ENCODE measurements at places on chromosomes 1 and 21.

DNA sequence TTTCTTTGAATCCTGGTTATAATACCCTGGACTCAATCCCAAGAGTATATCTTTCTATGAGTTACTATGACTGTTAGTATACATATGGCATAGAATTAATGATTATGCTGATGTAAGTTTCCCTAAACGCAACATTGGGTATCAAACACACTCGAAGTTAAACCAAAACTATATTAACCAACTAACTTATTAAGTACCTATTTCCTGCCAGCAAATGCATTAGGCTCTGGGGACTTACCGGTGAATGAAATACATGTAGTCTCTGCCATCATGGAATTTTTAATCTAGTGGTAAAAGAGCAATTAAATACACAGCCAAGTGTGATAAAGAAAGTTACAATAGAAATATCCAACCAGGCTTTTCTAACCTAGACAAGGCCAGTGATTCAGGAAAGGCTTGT lies 193.6 kb upstream of the ADGRL2 start:
- DNase-seq: no peak

DNA sequence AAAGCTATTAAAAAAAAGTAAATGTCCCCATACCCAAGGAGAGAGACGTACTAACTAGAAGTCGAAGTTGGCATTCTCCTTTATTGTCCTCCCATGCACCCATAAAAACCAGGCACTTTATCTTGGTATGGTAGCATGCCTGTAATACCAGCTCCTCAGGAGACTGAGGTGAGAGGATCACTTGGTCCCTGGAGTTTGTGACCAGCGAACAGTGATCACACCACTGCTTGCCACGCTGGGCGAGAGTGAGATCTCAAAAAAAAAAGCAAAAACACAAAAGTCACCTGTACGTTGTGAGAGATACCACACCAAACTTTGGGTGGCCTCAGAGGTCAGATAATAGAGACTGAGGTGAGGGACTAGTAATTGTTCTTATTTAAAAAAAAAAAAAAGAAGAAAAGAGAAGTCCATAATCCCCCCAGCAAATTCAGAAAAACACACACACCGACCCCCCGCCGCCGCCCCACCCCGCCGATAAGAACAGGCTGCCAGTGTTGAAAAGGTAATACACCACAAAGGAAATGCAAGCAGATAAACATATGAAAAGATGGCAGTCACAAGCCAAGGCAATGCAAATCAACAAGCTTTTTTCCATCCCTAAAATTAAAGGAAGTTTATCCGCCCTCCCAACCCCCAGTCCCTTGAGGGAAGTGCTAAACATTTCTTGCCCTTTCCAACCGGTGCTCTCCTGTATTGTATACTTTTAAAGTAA lies 3.6 kb downstream of the L1TD1 start:
- no peak for DNase-seq

GRCh38 chr1:67465375-67465774 lies 35.2 kb upstream of the SERBP1 start:
- DNase-seq: no peak

GRCh38 chr1:232613752-232614381 lies 16.1 kb downstream of the SIPA1L2 start:
- DNase-seq: no peak

DNA sequence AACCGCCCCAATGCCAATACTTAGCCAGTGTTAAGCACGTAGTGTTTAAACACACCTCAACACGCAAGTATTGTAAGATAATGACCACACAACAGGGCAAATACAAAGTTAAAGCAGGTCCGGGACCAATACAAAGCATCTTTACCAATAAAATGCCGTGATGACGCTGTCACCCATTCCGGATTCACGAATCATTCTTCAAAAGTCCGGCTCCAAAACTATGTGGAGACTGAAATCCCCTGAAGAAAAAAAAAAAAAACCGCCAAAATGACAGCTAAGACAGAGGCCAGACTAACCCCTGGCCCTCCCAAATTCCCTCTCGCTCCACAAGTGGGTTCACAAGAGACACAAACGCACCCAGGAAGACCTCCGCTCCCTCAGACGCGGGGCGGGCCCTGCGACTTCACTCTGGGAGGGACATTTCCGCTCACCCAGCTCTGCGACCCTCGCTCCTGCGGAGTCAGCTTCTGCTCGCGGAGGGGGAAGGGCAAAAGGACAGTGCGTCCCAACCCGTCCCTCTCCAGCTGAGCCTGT lies 625 bp upstream of the DARS2 start:
- DNase-seq: no peak

DNA sequence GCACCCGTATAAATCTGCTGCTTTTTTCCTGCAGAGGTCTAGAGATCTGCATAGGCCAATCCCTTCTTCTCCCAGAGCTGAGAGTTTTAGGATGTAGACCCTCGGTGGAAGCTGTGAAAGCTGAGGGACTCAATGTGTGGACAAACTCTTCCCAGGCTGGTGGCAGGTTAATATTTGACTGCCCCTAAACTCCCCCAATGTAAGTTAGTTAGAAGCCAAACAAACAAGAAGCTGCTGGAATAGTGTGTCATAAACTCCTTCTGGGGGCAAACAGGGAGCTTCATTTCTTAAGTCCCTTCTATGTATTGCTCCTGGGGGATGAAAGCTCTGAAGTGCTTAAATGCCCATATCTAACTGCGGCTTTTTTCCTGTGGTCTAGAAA lies 72.3 kb downstream of the SCMH1 start:
- no peak for DNase-seq

DNA sequence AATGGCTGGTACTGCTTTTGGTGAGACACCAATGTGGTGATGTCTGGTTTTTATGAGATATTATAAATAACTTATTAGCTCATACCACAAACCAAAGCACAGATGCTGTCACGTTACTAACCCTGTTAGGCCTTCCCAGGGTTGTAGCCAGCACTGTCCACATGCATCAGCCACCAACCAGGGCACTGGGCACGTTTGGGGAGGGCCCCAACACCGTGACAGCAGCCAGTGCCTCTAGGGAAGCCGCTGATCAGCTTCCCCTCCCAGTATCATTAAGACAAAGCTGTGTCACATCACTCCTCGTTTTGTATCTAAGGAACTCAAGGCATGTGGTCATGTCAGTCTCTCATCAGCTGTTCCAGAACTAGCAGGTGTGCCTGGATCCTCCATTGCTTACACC lies 13.9 kb downstream of the URB1 start:
- no peak for DNase-seq

DNA sequence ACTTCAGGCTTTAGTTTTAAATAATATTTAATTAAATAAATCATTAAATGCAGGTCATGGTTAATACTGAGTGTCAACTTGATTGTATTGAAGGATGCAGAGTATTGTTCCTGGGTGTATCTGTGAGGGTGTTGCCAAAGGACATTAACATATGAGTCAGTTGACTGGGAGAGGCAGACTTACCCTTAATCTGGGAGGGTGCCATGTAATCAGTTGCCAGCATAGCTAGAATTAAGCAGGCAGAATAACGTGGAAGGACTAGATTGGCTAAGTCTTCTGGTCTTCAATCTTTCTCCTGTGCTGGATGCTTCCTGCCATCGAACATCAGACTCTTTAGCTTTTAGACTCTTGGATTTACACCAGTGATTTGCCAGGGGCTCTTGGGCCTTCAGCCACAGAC lies 85.3 kb downstream of the MAP3K21 start:
- no peak for DNase-seq

- no peak for DNase-seq
These were observed 27.1 kb upstream of the SEC16B start for GRCh38 chr1:177996957-177997356.

DNA sequence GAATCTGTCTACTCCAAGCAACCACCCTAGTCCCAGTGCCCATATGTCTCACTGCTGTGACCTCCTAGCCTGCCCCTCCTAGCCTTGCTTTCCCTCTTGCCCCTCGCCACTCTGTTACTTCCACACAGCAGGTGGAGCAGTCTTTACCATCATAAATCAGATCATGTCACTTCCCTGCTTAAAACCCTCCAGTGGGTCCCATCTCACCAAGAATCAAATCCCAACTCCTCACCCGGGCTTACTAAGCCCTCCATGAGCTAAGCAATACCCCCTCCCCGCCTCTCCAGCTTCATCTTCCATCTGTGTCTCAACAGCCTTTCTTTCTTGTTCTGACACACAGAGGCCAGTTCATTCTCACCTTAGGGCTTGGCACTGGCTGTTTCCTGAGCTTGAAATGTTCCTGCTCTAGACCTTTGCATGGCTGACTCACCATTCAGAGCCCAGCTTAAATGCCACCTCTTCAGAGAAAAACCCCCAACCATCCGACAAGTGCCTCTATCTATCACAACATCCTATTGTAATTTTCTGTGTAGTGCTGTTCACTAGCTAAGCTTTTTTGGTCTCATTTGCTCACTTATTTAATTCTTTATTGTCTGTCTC lies 22.3 kb downstream of the KNCN start:
- DNase-seq: no peak

DNA sequence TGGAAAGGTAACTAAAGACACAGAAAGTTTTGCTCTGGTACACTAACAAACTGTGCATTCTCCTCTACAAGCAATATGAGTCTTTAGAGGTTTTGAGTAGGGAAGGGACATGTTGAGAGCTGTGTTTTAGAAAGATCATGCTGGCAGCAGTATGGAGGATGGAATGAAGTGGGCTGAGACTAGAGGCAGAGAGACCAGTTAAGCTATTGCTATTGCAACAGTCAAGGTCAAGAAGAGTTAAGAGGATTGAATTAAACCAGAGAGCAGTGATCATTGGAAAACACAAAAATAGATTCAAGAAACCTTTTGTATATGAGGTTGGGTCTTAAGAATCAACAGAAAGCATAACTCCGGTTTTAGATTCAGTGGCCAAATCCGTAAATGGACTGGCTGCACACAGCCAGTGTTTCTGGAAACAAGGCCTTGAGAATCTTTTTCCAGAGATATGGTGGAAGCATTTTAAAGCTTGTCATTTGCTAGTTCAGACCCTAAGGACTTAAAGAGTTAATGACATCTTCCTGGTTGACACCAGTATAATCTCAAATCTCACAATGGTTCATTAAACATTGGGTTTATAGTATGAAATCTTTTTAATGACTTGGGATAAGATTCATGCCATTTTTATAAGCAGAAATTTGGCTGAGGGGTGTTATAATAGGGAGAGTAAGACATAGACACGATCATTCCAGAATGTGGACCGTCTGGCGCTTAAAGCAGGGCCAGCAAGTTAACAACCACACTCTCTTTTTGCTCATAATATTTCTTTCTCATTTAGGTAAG lies 177.9 kb downstream of the NR5A2 start:
- no peak for DNase-seq

DNA sequence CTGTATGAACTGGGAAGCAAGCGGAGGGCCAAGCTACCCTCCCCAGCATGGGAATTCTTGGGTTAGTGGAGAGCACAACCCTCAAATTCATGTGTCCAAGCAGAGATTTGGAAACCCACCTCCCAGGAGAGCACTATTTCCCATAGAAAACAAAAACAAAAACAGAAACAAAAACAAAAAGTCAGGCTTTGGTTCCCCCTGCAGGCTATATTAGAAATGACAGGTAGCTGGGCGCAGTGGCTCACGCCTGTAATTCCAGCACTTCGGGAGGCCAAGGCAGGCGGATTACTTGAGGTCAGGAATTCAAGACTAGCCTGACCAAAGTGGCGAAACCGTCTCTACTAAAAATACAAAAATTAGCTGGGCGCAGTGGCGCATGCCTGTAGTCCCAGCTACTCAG lies 10.8 kb downstream of the MINDY1 start:
- DNase-seq: peak; percentile 15

DNA sequence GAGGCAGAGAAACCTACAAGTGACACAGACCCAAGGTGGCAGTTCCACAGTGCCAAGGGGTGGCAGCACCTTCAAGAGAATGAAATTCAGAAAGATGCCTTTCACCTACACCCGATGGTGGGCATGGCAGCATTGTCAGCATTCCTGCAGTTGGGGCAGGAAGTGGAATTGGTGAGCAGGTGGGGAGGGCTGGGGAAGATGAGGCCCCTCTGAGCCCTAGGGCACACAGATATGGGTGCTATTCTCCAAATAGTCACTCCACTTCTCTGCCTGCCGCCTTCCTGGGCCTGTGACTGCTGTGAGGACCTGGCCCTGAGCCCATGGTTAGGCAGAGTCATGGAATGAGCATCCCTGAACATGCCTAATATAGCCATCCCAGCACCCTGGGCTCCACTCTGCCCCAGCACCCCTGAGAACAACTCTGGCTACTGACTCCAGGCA lies 8.3 kb downstream of the SHISA4 start:
- no peak for DNase-seq

- DNase-seq: no peak
These were observed 4.7 kb downstream of the CFAP45 start for GRCh38 chr1:159895286-159895685.

GRCh38 chr1:177183836-177184235 lies 13.1 kb downstream of the BRINP2 start:
- DNase-seq: no peak

DNA sequence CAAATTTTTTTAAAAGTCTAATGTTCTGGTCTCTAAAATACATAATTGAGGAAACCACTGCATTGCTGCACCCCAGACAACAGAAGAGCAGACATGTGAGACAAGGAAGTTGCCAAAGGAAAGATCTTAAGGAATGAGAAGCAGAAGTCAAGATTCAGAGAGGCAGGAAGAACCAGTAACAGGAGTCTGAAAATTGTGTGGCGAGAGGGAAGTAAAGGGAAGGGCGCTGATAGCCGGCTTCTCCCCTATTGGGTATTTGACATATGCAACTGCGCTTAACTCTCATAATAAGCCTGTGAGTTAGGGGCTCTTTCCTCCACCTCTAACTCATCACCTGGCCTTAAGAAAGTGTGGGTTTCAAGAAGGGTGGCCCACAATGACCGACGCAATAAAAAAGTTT lies 21.9 kb upstream of the KIF14 start:
- DNase-seq: no peak

GRCh38 chr1:159783724-159784123 lies 3.0 kb downstream of the DUSP23 start:
- no peak for DNase-seq

- no peak for DNase-seq
These were observed 88.1 kb upstream of the ARHGEF16 start for GRCh38 chr1:3366126-3367051.

GRCh38 chr1:169844941-169845608 lies 48.6 kb downstream of the SCYL3 start:
- no peak for DNase-seq

GRCh38 chr21:14275702-14276205 lies 59.8 kb downstream of the RBM11 start:
- DNase-seq: no peak

- DNase-seq: no peak
These were observed 187.9 kb downstream of the PATJ start for GRCh38 chr1:61930116-61930645.

DNA sequence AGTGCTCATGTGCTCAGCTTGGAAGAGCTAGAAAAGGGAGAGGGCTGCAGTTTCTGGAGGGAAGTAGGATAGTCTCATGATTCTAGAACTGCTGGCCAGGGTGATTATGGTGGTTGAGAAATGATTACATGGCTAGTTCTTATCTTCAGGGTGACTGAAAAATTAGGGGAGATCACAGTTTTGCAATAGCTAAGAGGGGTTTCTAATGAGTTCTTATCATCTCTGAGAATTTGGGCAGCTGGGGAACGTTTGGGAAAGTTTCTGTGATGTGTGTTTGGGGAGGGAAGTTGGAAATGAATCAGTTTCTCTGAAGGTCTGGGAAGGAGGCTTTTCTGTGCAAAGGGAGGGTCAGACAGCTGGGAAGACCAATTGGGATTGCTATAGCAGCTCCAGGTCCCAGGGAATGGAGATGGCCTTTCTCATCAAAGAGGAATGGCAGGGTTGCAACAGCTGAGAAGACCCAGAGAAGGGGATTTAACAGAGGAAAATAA lies 7.6 kb upstream of the RHOU start:
- DNase-seq: no peak

- DNase-seq: no peak
These were observed 93.5 kb downstream of the NAV1 start for GRCh38 chr1:201632364-201632952.
